ENCODE measurements at places on chromosomes 6 and 20.
A peak's percentile ranks its signal among the peaks of the same experiment; 100 is the strongest.

GRCh38 chr6:3350252-3350796 is 91.6 kb downstream of the PSMG4 start:
- DNase-seq: no peak

DNA sequence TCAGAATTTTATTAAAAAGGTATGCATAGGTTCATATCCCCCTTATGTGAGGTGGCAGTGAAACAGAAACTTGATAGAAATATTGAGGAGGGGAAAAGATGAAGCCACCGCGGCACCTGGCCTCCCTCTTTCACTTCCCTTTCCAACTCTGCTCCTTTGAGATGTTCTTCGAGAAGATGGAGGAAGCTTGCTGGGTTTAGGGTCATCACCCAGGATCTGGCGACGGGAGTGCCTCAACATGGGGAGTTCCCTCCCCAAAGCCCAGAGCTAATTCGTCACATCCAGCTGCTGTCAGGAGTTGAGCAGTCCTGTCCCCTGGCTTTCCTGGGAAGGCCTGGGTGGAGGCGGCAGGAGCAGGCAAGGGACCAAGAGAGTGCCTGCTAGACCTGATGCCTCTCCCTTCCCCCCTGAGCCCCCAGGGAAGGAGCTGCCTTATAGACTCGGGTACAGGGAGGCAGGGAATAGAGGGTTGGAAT is 29.1 kb downstream of the RREB1 start:
- DNase-seq: no peak

DNA sequence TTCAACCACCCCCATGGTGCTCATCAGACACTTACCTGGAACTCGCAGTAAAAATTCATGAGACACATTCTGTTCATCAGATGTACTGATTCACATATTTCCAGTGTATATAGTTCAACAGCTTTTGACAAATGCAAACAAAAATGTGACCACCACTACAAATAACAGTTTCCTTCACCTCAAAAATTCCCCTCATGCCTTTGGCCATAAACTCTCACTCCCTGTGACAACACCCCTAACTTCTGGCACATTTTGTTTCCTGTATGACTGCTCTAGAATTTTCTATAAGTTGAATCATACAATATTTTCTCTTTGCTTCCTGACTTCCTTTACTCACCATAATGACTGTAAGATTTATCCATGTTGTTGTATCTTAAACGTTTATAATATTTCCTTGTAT is 63.7 kb downstream of the C6orf118 start:
- no peak for DNase-seq

DNA sequence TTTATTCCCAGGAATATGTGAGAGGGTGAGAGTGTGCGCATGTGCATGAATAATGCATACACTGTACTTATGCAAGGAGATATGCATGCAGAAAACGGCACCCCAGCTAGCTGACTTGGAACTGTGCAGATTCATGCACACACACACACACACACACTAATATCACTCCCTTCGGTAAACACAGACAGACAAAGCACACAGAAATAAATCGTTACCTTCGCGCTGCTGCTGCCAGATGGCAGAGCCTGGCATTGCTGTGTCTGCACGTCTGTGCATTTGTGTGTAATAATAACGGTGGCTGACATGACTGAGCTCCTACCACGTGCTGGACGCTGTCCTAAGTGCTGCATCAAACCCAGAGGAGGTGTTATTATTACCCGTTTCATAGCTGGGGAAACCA is 36.8 kb downstream of the PREX1 start:
- no peak for DNase-seq

GRCh38 chr6:49543087-49543858 is 7.2 kb upstream of the C6orf141 start:
- DNase-seq: no peak

- DNase-seq: no peak
Measured at GRCh38 chr20:37378785-37379598, 33.1 kb downstream of the SRC start.

DNA sequence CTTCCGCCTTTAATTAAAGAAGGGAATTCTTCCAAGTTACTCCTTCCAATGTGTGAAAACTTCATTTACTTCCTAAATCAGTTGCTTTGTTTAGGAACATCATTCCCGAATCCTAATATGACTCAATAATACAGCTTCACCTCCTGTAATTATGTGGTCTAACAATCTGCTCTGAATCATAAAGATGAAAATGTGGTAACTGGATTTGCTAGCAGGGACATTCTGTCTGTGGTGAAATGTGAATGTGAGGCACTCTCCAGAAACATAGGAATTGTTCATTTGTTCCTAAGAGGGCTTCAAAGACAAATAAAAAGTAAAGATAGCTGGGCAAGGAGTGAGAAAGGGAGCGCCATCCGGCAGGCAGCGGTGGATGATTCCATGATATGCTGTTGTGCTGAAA is 678.1 kb downstream of the KIF16B start:
- no peak for DNase-seq

DNA sequence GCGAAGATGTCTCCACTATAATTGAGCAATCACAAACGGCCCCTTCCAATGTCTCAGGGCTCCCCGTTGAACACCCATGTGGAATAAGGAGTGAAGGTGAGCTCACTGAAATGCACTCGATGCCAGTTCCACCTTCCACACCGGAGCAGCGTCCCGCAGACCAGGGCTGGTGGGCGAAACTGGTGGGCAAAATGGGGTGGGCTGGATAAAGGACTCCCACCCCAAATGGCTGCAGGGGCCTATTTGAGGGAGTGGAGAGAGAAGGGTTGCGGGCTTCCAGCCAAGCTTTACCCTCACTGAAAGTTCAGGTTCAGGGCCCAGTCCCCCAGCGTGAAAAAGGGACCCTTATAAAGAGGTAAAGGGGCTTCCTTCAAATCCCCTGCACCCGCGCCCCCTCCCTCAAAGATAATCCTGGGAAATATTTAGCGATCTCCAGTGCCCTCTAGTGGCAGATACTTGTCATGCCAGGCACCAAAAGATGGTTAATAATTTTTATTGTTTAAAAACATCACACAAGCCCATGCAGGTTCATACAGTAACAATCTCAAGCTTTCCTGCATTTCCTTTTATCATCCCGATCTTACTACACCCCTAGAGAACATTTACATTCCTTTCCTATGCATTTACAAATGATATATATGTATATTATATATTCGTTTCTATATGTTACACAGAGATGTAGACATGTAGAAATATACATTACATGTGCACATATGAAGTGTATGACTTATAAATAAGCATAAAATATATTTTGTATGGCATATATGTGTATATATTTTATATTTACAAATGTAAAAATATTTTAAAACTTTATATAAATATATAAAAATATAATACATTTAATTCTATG is 58.2 kb upstream of the NKX2-2 start:
- DNase-seq: peak; percentile 33

GRCh38 chr6:90940812-90941481 is 354.1 kb upstream of the MAP3K7 start:
- DNase-seq: no peak

DNA sequence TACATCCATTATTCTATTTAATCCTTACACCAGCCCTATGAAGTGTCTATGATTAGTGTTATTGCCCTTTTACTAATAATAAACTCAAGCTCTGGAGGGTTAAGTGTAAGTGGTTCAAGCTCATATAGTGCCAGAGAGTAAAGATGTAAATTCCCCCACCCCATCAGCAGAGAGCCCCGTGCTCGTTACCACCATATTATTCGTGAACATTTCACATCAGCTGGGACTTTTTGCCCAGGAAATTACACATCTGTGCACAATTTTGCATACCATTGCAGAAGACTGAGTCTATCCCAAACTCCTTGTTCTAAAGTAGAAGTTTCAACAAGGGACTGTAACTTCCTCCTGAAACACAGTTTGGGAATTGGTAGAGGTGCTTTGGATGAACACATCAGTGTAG is 220.1 kb downstream of the BCAS1 start:
- DNase-seq: no peak

GRCh38 chr6:139944976-139945375 is 570.5 kb upstream of the CITED2 start:
- DNase-seq: no peak

All from WTC11 (cell line).